ENCODE measurements at places on chromosomes 1 and 21.

DNA sequence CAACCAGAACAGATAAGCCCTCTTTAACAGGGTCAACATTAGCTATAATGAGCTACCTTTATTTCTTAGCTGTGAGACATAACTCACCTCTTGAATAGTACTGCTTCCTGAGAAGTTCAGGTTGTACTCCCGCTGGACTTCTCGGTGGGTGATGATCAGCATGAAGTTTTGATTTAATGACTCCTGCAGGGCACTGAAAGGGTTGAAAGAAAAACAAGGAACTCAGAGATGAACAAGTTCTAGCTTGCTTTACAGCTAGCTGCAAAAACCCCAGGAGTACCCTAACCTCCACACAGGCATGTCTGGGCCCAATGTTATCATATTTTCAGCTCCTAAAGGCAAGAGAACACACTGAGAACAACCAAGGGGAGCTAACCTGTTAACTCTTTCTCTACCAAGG is 254.4 kb downstream of the FAF1 start:
- no peak for DNase-seq

DNA sequence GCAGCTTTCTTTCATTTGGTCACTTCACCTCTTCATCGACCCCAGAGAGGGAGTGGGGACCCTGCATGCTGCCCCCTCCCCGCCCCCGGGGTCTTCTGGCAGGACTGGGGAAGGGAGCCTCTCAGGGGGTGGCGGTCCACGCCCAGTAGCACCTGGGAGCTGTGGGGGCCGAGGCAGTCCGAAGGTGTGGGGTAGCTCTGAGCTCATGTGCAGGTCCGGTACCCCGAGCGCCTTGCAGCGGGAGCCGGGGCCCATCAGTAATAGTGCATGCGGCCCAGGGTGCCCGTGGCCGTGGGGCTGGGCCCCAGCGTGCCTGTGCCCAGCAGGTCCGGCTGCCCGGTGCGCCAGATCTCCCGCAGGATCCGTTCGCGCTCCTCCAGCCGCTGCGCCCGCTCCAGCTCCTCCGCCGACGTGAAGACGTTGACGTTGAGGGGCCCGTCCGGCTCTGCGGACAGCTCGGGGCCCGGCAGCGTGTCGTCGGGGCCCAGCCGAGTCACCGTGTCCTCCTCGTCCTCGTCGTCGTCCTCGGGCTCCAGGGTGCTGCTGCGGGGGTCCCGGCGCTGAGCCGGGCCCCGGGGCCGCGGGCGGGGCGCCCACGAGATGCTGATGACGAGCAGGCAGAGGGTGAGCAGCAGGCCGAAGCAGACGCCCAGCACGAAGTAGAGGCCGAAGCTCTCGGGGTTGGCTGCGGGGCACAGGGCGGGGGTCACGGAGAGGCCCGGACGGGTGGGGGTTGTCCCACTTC is 1.2 kb downstream of the EVA1B start:
- DNase-seq: no peak

DNA sequence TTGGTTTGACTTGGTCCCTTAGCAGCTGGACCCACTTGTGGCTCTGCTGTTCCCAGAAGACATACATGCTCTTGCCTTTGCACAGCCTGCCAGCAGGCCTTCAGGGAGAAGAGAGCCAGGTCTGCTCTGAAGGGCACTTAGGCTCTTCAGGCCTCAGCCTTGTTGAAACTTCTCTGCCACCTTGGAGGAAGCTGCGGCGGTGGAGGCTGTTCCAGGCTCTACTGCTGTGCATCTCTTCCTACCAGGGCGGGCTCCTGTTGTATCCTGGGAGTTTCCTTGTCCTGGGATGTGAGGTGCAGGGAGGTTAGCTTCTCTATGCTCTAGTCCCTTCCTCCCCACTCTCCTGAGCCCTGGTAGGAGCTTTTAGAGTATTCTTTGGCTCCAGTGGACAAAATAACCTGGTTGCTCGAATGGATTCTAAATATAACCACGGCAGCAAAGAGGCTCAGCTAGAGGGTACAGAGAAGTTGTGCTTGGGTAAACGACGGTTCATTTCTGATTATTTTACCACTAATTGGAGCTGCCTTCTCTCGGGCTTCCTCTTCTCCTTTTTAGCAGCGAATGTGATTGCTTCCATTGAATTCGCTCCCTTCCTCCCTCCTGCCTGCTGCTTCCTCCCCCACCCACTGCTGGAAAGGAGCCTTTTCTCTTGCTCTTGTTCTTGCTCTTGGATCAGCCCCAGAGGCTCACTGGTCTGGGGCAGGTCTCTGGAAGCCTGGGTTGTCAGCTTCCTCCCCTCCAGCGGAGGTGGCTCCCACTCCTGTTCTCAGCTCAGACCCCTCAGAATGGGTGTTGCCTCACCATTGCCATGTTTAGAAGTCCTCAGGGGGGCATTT is 126.6 kb upstream of the CACNA1E start:
- no peak for DNase-seq

DNA sequence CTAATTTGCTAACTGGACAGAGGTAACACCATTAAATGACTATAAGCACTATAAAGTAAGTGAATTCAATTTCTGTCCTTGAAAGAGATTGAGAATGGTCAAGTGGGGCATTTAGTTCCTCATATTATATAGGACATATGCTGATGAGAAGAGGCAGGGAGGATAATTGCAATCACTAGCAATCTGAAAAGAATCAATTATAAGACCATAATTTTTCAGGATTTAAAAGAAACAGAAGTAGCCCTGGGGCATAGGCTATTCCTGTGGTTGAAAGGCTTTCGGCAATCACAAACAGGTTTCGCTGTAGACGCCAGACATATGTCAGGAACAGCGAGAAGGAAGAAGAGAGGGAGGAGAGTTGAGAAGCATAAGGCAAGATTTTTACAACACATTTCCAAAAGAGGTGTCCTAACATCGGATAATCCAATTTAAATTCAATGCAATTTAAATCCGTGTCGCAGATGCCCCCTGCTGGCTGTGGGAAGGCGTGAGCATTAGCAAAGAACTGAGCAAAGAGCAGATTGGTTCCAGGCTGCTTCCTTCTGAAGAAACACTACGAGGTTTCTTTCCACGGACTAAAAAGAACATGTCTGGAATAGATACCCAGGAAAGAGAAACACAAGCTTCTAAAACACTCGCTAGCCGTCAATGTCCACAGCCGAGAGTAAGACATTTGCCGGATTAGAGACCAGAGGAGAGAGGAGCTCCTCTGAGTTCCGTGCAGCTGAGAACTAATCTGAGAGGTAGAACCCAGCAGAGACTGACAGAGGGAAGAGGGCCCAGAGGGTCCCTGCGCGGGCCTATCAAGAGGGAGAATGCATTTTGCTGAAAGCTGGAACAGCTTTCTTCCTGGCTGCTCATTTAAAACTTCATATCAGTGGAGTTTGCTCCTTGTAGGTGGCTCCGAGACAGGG is 27.9 kb downstream of the RGS5 start:
- DNase-seq: no peak

GRCh38 chr1:102103646-102104045 is 106.9 kb upstream of the OLFM3 start:
- DNase-seq: no peak

DNA sequence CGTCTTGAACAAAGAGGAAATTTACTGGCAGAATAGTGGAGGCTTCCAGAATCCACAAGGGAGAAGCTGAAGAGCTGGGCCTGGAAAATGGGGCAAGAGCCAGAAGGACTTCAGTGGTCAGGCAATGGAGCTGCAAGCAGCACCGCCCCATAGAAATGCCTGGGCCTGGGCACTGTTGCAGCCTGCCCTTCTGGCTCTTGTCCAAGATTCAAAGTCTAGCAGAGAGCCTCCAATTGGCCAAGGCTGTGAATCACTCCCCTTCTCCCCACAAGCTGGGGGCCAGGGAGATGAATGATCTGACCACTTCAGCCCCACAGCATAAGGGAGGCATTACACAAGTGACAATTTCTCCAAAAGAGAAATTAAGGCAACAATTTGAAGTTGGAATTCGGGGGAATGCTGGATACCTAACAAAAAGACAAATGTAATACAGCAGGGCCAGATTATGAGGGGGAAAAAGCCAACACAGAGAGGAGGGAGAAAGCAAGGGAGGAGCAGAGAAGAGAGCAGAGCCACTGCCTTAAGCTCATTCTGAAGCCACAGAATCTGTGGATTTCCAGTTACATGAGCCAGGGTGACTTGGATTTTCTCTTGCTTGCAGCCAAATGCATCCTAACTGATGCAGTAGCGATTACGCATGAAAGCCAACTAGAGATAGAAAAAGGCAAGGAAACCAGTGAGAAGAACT is 80.3 kb downstream of the LRIG2 start:
- no peak for DNase-seq

DNA sequence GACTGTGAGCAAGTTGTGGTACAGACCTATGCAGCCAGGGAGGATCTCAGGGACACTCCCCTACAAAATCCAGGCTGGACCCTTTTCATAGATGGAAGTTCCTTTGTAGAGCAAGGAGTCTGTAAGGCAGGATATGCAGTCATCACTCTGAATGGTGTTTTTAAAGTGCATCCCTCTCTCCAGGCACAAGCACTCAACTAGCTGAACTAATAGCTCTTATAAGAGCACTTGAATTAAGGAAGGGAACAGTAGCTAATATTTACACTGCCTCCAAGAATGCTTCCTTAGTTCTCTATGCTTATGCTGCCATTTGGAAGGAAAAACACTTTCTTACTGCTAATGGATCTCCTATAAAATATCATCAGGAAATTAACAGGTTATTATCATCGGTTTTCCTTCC is 27.0 kb upstream of the SMYD3 start:
- no peak for DNase-seq

DNA sequence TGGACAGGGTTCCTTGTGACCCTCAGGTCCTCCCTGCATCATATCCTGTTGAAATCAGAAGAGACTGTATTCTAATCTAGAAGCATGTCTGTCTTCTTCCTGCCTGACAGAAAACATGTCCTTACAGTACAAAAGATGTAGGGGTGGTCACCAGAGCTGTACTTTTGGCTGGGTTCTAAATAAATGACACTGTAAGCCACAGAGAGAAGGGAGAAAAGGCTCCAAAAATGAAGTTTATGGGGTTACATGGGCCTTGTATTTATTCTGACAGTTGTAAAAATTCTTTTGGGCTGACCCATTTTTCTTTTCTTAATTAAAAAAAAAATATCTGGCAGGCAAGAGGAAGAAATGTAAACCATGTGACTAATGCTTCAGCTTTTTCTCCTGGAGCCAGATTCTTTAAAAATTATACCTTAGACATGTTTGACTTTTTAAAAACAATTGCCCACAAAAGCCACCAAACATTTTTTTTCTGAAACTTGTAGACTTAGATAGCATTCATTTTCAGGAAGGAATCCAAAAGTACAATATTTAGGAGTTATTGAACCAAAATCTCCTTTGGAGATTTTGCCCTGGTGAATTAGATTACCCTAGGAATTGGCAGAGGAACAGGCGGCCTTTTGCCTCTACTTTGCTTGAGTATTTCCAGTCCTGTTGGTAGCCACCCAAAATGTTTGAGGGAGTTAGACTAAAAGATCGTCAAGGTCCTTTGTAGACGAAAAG is 17.1 kb downstream of the RGL1 start:
- no peak for DNase-seq

- no peak for DNase-seq
Measured at GRCh38 chr1:200029822-200030152, 2.3 kb downstream of the NR5A2 start.

DNA sequence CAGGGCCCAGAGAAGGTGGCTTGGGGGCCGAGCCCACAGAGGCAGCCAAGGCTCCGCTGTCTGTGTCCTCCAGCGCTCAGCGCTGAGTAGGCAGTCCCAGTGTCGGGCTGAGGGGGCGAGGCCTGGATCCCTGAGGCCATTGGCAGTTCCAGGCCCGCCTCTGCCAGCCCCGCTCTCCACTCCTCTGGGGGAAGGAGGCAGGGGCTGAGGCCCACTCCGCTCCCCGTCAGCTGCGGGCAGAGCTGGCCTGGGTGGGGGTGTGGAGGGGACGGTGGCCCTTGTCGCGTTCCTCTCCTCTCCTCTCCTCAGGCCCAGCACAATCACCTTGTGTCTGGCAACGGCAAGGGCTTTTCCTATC is 132.8 kb downstream of the CASZ1 start:
- no peak for DNase-seq

DNA sequence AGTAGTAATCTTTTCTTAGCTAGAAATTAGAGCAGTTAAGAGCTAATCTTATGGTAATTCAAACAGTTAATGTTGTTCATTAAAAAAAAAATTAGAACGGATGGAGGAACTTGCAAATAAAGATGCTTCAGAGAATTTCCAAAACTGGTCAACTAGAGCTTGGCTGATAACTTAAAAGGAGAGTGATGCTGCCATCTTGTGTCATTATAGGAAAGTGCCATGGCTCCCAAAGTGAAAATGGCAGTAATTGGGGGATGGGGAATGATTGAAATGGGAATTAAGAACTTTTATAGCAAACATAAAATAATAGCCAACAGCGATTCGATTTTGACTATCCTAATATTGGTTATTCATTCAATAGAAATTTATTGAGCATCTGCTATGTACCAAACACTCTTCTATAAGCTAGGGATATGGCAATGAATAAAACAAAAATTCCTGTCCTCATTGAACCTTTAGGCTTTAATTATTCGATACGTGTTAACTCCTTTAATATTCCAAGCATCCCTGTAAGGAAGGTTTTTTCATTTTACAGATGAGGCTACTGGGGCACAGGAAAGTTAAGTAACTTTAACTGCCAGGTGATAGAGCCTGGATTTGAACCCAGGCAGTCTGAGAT is 5.7 kb upstream of the PLPP3 start:
- DNase-seq: no peak

DNA sequence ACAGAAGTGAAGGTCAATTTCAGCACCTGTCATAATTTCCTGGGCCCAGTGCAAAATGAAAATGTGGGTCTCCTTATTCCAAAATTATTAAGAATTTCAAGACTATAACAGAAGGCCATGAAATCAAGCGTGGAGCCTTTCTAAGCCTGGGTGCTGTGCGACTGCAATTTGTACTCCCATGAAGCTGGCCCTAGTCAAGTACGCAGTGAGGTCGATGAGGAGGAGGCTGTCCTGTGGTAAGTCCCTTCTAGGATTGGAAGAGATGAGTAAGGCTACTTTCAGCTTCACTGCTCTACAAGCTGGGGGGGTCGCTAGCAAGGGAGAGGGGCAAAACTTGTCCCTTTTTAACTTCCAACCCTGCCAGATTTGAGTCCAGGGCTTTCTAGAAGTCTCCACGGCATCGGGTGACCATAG is 410 bp upstream of the NUDC start:
- DNase-seq: no peak

- DNase-seq: no peak
Measured at GRCh38 chr1:235102993-235103411, 25.6 kb downstream of the TOMM20 start.

- no peak for DNase-seq
Measured at GRCh38 chr1:223183268-223183862, 40.3 kb upstream of the TLR5 start.

- no peak for DNase-seq
Measured at GRCh38 chr1:91201176-91201575, 179.3 kb upstream of the ZNF644 start.
